ENCODE measurements at places on chromosomes 7 and 10.

DNA sequence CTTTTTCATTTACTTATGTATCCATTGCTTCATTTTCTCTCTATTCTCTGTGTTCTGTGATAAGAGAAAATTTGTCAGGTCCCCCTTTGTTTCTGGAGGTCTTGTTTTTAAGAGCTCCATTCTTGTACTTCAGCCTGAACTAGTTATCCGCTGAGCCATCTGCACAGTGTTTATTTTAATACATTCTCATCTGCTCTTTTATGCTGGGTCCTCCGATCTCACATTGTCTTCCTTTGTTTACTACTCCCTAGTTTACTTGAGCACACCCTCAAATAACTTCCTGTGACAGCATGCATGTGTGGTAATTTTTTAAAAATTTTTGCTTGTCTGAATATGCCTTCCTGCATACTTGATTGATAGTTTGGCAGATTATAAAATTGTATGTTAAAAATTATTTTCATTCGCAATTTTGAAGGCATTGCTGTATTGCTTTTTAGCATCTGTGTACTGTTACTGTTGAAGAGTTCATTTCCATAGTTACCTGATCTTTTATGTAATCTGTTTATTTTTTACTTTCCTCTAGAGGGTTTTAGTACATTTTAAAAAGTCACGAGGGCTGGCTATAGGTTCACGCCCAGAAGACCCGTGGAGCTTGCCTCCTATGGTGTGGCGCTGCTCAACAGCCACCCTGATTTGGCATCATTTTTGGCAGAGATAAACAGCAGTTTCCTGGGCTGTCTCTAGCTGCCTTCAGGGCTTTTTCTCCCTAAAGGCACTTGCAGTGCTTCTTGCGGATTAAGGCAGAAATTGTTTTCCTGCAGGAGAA is 31.9 kb downstream of the RSBN1L start:
- DNase-seq: peak; percentile 37

GRCh38 chr10:77638321-77639101 is 903 bp upstream of the KCNMA1 start:
- peak; percentile 74 for DNase-seq

DNA sequence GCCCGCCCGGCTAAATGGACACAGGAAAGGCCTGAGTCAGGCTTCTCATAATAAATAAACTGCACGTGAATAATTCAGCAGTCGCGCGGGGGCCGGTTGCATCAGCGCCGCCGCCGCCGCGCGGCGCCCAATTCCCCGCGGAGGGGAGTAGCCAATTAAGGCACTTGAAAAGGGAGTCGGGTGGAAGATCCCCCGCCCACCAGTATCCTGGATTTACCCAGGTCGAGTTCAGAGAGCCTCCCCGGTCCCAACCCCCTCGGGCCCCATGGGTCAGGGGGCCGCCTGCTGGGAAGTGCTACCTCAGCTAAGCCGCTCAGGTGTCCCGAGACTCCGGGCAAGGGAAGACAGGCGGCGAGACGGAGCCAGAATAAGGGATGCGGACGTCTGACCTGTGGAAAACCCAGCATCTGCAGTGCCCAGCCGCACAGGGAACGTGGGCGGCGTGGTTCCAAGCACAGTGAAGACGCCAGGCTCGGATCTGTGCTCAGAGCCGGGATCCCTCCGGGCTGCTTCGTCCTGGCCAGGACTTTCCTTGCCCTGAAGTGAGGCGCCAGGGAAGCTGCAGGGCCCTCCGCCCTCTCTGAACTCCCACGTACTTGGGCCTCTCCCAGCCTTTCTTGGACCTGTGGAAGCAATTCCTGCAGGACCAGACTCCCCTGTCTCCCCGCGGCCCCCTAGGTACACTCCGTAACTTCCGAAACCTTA is 7.3 kb upstream of the LBX1 start:
- no peak for DNase-seq

GRCh38 chr10:103839519-103839871 is 15.9 kb downstream of the SH3PXD2A start:
- no peak for DNase-seq

- no peak for DNase-seq
Measured at GRCh38 chr10:16776896-16777295, 40.3 kb downstream of the RSU1 start.

- no peak for DNase-seq
Measured at GRCh38 chr10:114151892-114152291, 22.1 kb downstream of the CCDC186 start.

DNA sequence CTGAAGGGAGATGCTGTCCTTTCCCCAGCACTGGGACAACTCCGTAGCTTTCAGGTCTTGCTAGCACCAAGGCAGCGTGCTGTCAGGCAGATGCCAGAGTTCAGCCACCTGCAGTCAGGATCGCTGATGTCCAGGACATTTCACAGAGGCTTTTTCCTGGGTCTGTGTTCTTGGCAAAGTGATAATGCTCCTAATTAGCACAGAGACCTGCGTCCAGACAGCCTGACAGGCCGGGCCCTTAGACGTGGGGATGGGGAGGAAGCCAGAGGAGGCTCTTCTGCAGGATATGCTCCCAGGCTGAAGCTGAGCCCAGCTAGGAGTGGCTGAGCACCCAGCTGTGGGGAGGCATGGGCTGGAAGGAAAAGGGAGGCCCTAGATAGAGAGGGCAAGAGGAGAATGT is 82.5 kb upstream of the TBX20 start:
- DNase-seq: no peak

- no peak for DNase-seq
Measured at GRCh38 chr7:145339319-145339718, 503.5 kb upstream of the TPK1 start.
